T47D (cell line): ENCODE measurements at places on chromosomes 11 and 22.
A peak's percentile ranks its signal among the peaks of the same experiment; 100 is the strongest.

DNA sequence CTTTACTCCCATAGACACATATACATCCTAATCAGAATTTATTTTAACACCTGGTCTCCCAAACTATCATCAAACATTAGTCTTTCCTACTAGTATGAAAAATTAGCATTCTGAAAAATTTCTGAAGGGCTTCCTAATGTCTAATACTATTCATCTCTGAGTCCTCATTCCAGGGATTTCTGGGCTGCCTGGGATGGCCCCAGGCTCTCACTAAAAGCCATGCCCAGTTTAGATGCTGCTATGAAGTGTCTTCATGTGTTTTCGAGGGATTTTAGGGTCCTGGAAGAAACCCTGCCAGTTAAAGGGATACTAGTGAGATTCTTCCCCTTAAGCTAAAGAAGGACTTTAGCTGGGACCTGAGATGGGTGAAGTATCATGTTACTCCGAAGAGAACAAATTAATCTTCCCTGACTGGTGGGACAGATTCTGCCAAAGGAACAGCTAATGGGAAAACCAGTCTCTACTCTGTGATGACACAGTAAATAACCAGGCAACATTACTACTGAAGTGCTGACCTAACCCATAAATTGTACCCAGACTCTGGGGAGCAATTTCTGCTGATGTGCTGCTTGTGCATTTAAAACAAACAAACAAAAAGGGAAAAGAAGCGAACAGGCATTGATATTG, 342.6 kb downstream of the SOX6 start:
- no peak for DNase-seq

DNA sequence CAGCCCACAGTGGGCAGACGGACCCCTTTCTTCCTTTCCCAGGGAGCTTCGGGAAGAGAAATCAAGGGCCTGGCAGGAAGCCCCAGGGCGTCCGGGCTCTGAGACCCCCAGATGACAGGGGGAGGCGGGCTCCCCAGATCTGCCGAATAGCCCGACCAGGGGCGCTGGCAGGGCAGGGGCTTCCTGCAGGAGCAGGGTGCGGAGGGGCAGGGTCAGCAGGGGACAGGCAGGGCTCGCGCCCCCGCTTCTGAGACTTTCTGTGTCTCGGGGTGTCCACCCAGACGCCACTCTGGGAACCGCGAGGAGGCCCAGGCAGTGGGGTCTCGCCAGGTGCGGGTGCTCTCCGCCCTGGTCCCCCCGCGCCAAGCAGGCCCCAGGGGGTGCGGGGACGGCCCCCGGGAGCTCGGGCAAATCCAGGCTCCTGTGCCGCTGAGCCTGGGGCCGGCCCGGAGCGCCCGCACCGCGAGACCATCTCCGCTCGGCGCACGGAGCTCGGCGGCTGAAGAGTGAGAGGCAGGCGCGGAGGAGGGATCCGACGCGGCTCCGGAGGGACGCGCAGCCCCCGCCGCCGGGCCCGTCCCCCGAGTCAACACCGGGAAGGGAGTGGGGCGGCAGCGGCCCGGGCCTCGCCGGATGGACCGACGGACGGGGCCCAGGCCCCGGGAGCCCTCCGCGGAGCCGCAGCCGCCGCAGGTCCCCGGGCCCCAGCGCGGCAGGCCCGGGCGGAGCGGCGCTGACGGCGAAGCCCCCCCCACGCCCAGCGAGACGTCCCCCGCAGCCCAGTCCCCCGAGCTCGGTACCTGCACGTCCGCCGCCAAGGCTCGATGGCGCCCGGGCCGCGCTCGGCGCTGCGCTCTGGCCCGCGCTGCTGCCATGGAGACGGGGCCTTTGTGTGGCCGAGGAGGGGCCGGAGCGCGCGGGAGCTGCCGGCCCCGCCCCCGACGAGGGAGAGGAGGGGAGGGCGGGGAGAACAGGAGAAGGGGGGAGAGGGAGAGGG, at the start of gene PLXNB2:
TSS of gene PLXNB2 (minus strand) at position 894 of the 997 bp plus-strand sequence. CDS start 17,062 bp downstream, outside the sequence.
- peak; percentile 91 for DNase-seq

- peak; percentile 16 for DNase-seq
Measured at GRCh38 chr22:24503137-24503842, 8.2 kb downstream of the UPB1 start.

GRCh38 chr22:36373258-36373579, 14.5 kb downstream of the MYH9 start:
- no peak for DNase-seq

DNA sequence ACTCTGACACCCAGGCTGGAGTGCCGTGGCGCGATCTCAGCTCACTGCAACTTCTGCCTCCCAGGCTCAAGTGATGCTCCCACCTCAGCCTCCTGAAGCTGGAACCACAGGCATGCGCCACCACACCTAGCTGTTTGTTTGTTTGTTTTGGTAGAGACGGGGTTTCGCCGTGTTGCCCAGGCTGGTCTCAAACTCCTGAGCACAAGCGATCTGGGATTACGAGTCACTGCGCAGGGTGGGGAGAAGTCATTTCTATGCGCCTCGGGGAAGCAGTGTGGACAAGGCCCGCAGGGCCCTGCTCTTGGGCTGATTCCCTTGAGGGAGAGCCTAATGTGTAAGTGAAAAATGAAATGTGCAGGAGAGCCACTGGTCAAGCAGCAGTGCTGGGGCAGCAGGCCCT, 19.6 kb upstream of the SEPTIN5 start:
- DNase-seq = no peak

DNA sequence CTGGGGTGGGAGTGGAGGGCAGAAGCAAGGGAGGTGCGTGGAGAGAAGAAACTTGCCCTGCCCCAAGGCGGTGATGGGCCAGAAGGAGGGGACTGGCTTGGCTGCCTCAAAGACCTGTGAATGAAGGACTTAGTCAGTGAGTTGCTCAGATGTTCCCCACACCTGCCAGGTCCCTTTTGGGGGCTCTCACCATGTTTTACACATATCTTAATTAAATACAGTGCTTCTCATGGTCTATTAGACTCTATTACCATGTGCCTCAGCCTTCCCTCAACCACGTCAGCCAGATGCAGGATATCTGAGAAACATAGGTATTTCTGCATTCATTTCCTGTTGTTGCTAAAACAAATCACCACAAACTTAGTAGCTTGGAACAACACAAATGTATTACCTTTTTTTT, 429.5 kb downstream of the BUD13 start:
- no peak for DNase-seq

DNA sequence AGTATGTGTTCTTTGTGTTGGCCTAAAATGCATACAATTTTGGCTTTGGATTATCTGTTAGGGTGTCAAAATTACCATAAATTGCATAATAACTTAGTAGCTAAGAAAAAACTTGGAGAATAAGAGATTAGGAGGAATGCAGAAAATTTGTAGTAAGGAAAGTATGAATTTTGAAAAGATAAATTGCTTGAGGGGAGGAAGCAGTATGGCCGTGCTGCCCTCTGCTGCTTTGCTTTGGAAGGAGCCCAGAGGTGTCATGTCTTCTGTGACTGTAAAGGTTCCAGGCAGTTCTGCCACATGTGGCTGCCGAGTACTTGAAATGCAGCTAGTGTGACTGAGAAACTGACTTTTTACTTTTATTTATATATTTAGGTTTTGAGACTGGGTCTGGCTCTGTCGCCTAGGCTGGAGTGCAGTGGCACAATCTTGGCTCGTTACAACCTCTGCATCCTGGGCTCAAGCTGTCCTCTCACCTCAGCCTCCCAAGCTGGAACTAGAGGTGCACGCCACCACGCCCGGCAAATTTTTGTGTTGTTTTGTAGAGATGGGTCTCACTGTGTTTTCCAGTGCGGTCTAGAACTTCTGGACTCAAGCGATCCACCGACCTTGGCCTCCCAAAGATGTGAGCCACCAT, 1.8 kb downstream of the ADSL start:
- DNase-seq = peak; percentile 58

GRCh38 chr11:64241491-64242374, 838 bp downstream of the FKBP2 start:
- peak; percentile 100 for DNase-seq

DNA sequence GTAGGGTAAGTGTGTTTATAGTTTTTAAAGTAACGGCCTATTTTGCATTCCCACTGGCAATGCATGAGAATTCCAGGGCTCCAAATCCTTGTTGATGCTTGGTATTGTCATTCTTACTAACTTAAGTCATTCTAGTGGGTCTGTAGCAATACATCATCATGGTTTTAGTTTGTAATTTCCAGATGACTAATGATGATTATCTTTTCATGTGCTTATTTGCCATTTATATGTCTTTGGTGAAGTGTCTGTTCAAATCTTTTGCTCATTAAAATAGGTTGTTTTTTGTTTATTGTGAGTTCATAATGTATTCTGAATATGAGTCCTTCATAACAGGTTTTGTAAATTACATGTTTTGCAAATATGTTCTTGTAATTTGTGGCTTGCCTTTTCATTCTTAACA, 31.2 kb downstream of the MTMR3 start:
- no peak for DNase-seq

- DNase-seq = no peak
Measured at GRCh38 chr11:107427569-107428180, 29.9 kb downstream of the CWF19L2 start.
